ENCODE measurements at places on chromosomes 2 and 18.

- DNase-seq, result no peak
Measured at GRCh38 chr2:64296140-64296480, 151.9 kb upstream of the PELI1 start.

- DNase-seq, result no peak
Measured at GRCh38 chr2:186611526-186611925, 21.7 kb downstream of the ITGAV start.

GRCh38 chr2:193187816-193188215 is 993.1 kb upstream of the TMEFF2 start:
- DNase-seq, result no peak

- no peak for DNase-seq
Measured at GRCh38 chr2:216920143-216920876, 60.4 kb upstream of the TNP1 start.

GRCh38 chr18:63936156-63936931 is 12.8 kb upstream of the HMSD start:
- no peak for DNase-seq

- no peak for DNase-seq
Measured at GRCh38 chr2:222701721-222702131, 30.3 kb downstream of the MOGAT1 start.

DNA sequence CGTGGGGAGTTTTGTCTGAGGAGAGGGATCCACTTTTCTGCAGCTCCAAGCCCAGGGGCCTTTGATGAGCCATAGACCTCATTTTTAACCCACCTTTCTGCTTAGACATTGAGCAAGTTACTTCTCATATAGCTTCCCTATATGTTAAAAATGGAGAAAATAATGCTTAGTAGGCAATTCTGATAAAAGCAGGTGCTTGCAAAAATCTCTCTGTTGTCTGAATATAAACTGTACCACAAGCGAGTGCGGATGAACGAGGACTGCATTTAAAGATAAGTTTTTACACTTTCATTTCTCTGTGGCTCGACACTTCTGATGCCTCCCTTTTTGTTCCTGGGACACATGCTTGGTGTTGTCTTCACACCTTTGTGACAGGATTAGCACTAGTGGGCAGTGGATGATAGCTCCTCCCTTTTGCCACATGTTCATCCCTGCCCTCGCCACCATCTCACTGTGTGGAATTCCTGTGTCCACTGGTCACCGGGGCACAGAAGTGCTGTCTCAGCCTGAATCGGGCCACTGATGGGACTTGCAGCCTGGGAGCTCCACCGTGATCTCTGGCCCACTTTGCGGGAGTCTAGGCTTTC is 1.6 kb downstream of the TYMS start:
- no peak for DNase-seq

- no peak for DNase-seq
Measured at GRCh38 chr2:192277494-192278109, 82.9 kb upstream of the TMEFF2 start.

DNA sequence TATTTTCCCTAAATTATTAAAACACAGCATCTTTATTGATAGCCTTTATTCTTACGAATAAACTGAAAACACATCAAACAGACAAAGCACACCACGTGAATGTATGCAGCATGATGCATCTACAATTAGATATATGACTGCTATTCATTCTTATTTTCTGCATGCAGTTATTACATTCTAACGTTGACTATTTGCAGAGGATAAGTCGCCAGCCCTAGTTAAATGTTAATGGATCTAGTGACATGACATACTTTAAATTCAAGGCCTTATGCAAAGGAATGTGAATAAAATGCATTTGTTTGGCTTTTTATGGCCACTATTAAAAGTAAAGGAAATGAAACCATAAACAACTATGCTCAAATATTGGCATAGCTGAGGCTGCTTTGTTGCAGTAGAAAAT is 172.4 kb downstream of the MAP2 start:
- no peak for DNase-seq

DNA sequence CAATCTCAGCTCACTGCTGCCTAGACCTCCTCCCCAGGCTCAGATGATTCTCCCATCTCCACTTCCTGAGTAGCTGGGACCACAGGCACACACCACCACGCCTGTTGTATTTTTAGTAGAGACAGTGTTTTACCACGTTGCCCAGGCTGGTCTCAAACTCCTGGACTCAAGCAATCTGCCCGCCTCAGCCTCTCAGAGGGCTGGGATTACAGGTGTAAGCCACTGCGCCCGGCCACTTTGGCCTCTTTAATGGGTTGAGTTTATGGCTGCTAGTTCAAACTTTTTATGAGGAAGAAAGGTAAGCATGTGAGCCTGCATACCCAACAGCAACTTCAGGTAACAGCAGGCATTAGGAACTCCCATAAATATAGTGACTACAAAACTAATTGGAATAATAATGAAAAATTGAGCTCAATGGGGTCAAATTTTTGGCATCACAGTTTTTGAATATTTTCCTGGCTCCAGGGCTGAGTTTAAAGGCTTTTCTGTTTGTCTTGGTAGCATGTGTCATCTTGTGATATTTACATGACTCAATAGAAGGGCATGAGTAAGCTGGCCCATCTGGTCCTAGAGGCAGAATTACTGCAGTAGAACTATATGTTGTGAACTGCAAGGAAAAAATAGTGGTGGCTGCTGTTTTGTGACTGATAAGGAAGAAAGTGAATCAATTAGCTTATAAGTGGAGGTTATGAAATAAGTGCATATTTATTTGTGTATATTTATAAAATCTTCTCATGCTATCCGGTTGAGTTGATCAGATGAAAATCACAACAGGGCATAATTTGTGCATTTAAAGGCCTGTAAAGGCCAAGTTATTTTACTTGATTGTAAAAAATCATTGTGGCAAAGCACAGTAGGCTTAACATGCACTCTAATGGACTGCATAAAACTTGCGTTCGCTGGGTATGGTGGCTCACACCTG is 24.8 kb downstream of the GALM start:
- no peak for DNase-seq

DNA sequence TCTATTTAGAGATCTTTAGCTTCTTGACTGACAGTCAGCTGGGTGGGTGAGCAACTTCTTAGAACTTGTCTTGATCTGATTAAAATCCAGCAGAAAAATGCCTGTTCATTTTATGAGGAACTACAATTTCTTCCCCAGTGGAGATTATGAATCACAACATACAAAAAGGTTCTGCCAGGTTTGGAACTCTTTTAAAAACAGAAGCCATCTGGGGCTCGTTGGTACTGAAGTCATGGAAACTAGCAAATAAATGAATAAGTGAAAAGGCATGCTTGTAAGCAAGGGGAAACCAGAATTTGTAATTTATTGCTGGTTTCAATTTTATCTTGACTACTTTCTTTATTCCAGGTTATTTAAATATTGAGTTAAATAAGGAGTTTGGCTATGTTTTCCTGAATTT is 767.4 kb downstream of the MBD2 start:
- DNase-seq, result no peak

GRCh38 chr18:36454245-36454644 is 156.7 kb downstream of the FHOD3 start:
- no peak for DNase-seq

GRCh38 chr2:30968660-30969397 is 161.6 kb upstream of the CAPN13 start:
- DNase-seq, result no peak

DNA sequence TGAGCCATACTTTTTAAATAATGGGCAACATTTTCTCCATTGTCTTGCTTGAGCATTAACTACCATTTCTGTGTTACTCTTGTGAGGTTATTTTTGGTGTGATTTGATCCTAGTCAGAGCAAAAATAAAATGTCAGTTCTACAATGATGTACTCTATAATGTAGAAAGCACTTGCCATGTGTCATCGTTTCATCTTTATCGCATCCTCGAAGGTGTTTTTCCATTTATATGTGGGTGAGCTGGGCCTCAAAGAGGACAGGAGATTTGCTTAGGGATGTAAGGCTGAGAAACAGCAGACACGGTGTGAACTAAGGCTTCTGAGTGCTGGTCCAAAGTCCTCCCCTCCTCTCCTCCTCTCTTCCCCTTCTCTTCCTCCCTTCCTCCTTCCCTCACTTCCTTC is 199.8 kb downstream of the FAM210A start:
- no peak for DNase-seq

GRCh38 chr18:2559249-2559648 is 12.1 kb downstream of the METTL4 start:
- DNase-seq, result no peak

GRCh38 chr2:38080346-38080745 is 4.4 kb upstream of the CYP1B1 start:
- DNase-seq, result no peak

GRCh38 chr18:72652990-72653593 is 109.0 kb upstream of the CBLN2 start:
- no peak for DNase-seq

DNA sequence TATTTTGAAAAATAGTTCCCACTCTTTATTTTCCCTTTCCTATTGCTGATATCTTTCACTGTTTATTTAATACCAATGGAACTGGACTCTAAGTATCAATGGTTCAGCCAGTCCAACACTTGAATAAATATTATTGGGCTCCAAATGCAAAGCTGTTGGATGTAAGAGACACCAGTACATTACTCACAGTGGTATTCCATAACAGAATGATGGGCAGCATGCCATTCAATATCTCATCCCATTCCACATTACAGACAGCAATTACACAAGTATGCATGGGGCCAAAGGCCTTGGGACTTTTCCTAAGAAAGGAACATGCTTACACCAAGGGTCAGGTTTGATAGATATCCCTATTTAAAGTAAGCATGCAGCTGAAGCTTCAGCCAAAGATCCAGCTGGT is 231.9 kb downstream of the RND3 start:
- DNase-seq, result no peak

DNA sequence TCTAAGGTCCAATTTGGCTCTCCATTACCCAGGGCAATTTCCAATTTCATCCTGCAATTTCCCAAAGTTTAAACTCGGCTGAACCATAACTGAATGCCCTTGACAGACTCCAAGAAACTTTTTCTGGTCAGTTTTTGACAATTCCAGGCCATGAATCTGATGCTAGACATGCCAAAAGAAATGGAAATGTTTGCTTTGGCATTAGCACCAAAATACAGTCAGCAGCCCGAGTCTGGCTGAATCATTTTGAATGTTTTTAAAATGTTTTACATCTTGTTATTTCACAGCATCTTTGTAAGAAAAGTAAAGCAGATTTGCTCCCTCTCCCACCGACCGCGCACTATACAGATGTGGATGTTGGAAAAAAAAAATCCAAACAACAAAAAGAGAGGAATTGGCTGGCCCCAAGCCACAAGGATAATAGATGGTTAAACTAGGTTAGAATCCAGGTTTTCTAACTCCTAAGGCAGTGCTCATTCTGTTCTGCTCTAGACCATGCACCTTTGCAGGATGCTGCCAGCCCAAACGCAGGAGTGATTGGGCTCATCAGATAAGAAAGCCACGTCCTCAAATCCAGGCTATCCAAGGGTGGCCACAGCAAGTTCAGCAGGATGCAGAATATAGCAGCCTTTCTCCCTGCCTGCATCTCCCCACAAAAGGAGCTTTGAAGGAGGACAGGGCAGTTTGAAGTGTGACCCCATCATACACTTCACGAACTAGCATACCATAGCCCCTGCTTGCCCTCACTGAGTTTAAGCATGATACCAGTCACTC is 167.5 kb downstream of the ALK start:
- DNase-seq, result no peak

DNA sequence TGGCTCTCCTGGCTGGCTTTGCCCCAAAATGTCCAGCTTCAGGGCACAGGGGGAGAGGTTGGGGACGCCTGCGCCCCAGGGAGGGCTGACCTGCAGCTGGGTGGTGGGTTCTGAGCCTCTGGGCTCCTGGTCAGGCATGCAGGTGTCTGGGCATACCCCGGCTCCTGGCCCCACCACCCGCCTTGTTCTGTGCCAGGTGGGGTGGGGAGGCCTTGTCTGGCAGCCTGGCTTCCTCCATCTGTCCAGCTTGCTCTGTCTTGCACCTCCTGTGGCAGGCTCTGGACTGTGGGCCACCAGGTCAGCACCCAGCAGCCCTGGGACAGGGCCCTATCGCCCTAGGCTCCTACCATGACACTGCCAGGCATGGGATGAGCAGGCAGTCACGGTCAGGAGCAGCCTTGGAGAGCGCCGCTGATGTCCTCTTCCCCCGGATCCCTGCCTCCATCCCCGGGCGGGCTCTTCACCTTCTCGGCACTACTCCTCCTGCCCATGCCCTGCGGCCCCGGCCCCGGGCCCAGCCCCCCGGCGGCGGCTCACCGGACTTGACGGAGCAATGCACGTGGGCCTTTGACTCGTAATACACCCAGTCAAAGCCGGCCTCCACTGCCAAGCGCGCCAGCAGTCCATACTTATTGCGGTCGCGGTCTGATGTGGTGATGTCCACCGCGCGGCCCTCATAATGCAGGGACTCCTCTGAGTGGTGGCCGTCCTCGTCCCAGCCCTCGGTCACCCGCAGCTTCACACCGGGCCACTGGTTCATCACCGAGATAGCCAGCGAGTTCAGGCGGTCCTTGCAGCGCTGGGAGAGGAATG is 3.6 kb downstream of the IHH start:
- no peak for DNase-seq

DNA sequence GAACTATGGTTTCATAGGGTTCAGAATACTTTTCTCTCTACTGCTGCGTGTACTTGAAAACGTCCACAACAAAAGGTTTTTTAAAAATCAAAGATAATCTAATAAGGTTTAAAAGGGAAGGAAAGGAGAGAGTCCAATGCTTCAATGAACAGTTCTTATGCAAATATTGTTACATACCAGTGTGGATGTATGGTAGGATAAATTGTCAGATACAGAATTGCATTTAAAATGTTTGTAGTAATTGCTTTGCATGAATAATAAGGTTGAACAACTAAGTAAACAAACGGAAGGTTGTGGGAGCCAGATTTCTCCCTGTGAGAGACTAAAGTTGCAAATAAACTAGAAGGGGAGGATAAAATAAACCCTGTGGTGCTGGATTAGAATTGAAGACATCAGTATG is 53.8 kb upstream of the RBBP8 start:
- no peak for DNase-seq

GRCh38 chr2:60987041-60987440 is 30.5 kb upstream of the PEX13 start:
- no peak for DNase-seq

DNA sequence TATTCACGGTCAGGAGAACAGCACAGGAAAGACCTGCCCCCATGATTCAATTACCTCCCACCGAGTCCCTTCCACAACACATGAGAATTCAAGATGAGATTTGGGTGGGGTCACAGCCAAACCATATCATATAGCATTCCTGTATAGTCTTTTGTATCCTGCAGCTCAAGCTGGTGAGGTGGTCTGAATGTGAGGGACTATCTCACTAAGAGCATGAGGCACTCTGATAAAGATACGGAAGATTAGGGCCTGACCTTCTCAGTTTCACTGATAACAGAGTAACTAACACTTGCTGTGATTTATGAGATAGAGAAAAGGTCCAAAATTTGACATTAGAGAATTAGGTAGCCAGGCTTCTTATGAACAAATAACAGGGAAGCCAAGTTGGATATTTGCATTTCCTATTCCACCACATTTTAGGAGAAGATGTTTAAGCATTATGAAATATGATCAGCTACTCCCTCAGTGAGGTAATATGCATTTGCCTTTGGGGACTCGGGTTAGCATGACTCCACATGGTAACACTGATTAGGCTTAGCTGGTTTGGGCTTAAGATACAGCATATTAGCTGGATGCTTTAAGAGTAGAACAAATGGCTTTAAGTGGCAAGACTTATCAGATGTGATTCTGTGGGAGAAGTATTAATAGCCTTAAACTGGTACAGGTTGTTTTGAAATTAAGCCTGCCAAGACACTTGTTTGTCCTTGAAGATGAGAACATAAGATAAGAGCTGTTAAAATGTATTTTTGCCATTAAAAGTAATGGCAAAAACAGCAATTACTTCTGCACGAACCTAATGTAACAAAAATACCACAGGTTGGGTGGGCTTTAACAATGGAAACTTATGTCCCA is 106.9 kb upstream of the MSTN start:
- no peak for DNase-seq
